ENCODE measurements at places on chromosomes 7 and 10.

DNA sequence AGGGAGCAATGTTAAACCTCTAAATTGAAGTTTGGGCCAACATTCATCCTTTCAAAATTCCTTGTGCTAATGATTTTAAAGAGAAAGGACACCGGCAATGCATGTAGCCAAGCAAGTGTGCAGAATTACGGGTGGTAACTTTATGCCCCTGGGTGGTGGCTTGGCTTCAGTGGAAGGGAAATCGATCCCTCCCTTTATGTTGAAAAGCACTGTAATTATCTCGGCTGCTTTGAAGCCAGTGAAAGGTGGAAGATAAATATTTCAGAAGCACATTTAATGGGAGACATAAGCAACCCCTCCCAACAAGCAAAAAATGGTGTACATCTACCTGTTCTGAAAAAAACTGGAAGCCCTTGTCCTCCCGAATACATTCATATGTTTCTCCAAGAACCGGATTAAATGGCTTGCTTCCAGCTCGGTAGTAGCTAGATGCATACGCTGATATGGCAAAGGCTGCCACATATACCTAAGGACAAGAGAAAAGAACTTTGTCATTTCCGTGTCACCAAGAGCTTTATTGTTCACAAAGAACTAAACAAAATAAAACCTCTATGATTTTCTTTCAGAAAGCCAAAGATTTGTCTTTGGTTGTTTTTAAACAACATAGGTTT is 73.3 kb upstream of the GSDME start:
- DNase-seq: no peak

DNA sequence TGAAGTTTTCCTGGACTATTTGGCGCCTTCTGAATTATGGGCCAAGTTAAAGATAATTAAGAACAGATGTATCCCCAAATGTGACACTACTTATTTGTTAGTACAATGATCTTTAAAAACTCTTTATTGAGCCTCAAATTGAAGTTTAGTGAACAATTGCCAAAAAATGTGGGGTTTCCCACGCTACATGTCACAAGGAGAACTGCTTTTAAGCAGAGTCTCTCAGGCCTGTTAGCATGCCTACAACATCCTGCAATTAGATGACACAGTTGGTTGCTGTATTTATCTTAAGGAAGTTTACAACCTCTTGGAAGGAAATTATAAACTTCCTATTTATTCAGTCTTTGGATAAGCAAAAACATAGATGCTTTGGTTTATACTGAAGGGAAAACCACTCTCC is 733.0 kb downstream of the TNS3 start:
- no peak for DNase-seq

DNA sequence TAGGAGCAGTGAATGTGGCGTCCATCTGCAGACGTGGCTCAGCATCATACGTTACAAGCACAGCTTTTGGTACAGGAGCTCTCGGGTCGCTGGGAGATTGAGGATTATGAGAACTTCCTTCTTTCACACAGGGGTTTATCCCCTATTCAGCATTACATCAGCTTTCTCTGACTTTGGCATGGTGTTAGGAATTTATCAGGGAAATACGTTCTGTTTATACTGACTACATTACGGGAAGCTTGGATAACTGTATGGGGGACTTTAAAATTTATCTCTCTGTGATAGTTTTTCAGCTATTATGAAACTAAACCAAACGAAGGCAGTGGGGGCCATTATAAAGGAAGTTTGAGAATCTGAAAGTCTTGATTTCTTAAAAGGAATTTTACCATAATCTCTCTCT is 110.1 kb upstream of the INSYN2A start:
- DNase-seq: no peak

GRCh38 chr7:123571684-123572083 is 14.1 kb upstream of the NDUFA5 start:
- DNase-seq: no peak

DNA sequence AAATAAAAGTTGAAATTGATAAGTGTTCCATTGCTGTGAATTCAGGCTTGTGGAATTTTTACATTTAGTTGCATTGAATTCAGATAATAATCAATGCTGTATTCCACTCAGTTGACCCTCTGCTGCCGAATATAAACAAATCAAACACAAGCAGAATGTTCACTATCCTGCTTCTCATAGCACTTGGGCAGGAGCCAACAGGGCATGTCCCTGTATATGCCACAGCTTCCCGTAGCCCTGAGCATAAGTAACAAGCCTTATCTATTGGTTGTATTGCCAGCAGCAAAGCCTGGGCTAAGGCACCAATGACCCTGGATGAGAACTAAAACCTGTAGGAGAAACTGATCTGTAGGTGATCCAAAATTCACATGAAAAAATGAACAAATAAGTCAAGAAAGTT is 145.9 kb downstream of the ARHGAP12 start:
- no peak for DNase-seq

DNA sequence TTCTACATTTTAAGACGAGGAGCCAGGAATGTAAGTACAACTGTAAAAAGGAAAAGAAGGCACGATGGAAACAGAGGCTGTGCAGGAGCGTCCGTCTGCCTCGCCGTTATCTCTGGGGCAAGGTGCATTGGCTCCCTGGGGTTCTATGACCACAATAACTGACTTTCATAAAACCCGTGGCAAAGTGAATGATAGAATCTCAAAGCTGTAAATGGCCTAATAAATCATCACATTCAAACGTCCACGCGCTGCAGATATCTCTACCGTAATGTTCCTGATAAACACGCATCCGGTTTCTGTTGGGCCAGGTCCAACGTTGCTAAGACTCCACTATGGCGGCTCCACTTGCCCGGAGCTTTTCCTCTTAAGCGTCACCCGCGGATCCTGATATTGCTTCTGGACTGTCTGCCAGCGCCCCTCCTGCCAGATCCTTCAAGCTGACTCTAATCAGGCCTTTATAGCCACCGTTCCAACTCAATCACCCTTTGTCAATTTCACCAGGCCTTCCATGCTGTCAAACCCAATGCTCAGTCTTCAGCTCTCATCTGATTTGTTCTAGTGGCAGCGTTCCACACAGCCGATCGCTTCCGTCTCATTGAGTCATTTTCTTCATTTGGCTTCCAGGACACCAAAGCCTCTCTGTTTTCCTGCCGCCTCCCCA is 265.6 kb upstream of the FOXK1 start:
- DNase-seq: no peak

- DNase-seq: no peak
Measured at GRCh38 chr10:113895018-113895417, 40.6 kb downstream of the NHLRC2 start.

- DNase-seq: no peak
Measured at GRCh38 chr10:32929634-32930033, 28.4 kb downstream of the ITGB1 start.

DNA sequence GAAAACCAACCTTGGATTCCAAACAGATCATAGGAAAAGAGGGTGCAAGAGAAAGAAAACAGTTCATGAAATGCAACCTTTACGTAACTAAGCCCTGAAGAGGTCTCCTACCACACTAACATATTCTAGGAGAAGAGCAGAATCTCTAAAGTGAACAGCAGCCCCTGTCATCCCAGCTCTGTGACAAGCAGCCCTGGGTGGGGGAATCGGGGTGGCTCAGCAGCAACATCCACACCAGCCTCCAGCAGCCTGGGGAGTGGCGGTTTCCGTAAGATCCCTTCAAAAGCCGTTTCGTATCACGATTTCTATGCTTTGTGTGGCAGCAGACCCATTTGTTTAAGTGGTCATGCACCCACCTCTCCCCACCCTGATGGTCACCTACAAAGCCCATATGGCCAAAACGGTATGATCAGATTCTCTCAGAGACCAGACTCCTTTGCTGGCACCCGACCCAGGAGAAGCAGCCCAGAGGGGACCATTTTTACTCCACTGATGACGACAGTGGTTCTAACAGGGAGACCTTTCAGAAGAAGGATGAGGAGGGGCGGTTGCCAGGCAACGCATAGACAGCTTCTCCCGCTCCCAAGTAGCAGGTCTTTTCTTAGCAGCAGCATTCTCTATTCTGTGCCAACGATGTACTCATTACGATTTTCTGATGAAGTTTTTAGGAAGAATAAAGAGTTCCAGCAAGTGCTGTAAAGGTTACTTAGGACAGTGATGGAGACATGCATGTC is 300.6 kb downstream of the DNAJB6 start:
- DNase-seq: no peak

- DNase-seq: no peak
Measured at GRCh38 chr10:77756319-77757232, 119.0 kb upstream of the KCNMA1 start.

- no peak for DNase-seq
Measured at GRCh38 chr10:133107442-133107841, 19.7 kb downstream of the ADGRA1 start.

- DNase-seq: no peak
Measured at GRCh38 chr10:16976803-16977202, 152.8 kb downstream of the CUBN start.

DNA sequence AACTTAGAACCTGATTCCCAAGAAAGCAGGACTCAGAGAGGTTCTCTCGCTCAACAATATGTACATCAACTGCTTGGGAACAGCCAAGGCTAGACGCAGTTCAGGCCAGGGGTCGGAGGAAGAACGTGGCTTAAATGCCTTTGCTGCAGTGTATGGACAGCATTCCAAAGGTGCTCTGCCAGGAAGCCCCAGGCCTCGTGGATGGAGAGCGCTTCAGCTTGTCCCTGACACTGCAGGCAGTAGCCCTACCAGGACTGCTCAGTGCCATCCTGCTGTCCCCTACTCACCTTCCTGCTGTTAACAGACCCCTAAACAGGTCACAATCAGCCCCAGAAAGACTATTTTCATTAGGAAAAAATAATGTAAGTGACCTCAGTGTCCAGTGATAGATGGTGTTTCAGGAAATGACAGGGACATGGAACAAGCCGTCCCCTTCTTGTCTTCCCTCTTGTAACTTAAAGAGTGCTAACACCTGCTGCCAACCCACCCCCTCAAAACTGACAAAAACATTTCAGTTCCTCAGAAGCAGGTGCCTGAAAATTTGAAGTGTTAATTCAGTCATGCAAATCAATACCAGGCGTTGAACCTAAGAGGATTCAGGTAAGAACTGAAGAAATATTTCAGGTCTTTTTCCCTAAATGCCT is 16.5 kb downstream of the CREB3L2 start:
- no peak for DNase-seq

Measured in right atrium auricular region (tissue), 2 donors.